ENCODE measurements at places on chromosomes 16 and 17. TPM values are rescaled to one million over a fixed set of nuclear protein-coding genes. Genes with fewer than 3 reads are reported as not detected.

The GRIN2A gene
- 18.5 TPM for total RNA-seq

The SOCS7 gene
- 64.8 TPM for total RNA-seq

The MRPL10 gene
- total RNA-seq, result 13.5 TPM

The PRR15L gene
- total RNA-seq, result not detected

The KRTAP9-4 gene
- not detected for total RNA-seq
